ENCODE measurements at places on chromosomes 12 and 14.

GRCh38 chr14:55065411-55065810 lies 14.0 kb downstream of the MAPK1IP1L start:
- no peak for DNase-seq

DNA sequence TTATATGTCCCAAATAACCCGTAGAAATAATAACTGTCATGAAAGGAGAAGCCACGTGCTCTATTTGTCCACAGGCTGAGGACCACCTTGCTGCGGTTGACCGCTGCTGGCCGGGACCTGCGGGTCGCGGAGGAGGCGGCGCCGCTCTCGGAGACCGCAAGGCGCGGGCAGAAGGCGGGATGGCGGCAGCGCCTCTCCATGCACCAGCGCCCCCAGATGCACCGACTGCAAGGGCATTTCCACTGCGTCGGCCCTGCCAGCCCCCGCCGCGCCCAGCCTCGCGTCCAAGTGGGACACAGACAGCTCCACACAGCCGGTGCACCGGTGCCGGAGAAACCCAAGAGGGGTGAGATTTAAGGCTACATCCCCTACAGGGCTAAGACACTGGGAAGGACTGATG lies 21.0 kb downstream of the RPGRIP1 start:
- no peak for DNase-seq

DNA sequence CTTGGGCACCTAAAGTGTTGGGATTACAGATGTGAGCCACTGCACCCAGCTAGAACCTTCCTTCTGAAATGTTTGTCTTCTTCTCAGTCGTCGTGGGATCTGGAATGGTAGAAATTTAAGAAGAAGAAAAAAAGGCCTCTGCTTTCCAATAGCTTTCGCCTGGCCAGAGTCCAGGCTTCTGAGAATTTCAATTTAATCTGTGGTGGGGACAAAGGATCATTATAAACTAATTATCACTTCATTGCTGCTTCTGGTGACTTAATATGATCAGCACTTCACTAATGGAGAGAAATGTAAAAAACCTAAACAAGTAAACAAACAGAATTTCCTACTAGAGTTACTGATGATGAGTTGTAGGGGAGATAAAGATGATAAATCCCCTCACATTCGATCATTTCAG lies 51.3 kb downstream of the CFAP251 start:
- DNase-seq, result no peak

DNA sequence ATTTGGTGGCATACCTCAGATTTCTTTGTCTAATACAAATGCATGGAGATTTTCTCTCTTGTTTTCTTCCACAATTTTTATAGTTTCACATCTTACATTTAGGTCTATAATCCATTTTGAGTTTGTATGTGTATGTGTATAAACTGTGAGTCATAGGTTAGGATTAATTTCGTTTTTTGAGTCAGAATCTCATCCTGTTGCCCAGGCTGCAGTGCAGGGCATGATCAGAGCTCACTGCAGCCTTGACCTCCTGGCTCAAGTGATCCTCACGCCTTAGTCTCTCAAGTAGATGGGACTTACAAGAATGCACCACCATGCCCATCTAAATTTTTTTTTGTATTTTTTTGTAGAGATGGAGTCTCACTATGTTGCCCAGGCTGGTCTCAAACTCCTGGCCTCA lies 71.6 kb downstream of the OTOGL start:
- no peak for DNase-seq

DNA sequence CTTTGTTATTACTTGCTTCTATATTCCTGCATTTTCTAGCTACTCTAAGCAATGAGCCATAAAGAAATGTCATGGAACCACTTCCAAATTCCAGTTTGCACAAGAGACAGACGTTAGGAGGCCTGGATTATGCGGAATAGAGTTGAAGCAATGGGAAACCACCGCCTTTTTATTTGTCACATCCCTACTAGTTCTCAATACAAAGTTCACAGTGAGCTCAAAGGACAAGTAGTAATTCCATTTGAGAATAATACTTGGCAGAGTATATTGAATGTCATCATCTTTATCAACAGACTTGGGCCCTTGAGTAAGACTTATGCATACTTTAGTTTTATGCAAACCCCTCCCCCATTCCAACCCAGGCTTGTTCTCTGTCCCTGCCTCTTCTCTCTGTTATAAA lies 3.7 kb upstream of the SLC15A5 start:
- no peak for DNase-seq

GRCh38 chr14:90534091-90534837 lies 137.4 kb downstream of the CALM1 start:
- DNase-seq, result no peak

DNA sequence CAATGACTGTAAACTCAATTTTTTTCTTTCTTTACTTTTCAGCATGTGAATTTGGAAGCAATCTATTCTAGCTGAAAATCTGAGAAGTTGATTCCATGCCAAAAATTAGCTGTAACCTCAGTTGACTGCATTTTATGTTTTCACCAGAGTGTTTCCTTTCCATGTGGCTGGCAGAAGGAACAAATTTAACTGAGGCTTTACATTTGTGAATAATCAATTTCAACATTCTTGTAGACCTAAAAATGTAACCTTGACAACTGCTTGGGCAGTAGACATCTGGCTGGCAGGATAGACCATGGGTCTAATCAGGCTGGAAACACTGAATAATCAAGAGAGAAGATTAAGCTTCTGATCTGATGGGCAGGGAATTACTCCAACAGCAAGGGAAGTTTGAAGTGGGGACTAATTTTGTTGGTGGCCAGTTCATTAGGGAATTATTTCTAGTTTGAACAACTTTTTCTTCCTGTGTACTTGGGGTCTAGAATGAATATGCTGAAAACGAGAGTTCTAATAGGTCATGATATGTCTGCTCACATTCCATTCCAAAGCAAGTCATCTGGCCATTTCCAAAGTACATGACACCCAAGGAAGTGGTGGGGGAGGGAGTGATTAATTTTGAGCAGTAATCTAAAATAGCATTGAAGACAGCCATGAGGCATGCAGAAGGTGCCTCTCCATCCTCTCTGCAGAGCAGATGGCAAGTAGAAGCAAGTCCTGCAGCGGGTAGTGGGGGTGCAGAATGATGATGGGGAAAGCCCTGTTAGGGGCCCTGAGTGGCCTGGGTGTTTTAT lies 68.2 kb downstream of the ATP23 start:
- DNase-seq, result no peak

DNA sequence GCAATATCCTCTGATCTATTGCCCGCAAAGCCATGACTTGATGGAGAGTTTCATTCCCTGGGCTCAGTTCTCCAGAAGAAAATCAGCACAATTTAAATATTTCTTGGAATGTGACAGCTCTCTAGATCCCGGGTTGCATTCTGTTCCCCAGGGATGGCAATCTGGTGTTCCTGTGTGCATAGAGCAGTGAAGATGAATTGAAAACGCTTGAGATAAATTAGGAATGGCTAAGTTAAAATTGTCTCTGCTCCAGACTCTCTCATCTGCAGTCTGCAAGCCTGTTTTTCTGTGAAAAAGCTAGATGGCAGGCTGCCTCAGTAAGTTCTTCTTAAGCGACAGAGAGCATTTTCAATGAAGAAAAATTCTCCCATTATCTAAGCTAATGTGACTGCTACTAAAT lies 582.5 kb upstream of the MGAT4C start:
- no peak for DNase-seq

- no peak for DNase-seq
Measured at GRCh38 chr14:22847661-22848341, 11.4 kb downstream of the MMP14 start.

DNA sequence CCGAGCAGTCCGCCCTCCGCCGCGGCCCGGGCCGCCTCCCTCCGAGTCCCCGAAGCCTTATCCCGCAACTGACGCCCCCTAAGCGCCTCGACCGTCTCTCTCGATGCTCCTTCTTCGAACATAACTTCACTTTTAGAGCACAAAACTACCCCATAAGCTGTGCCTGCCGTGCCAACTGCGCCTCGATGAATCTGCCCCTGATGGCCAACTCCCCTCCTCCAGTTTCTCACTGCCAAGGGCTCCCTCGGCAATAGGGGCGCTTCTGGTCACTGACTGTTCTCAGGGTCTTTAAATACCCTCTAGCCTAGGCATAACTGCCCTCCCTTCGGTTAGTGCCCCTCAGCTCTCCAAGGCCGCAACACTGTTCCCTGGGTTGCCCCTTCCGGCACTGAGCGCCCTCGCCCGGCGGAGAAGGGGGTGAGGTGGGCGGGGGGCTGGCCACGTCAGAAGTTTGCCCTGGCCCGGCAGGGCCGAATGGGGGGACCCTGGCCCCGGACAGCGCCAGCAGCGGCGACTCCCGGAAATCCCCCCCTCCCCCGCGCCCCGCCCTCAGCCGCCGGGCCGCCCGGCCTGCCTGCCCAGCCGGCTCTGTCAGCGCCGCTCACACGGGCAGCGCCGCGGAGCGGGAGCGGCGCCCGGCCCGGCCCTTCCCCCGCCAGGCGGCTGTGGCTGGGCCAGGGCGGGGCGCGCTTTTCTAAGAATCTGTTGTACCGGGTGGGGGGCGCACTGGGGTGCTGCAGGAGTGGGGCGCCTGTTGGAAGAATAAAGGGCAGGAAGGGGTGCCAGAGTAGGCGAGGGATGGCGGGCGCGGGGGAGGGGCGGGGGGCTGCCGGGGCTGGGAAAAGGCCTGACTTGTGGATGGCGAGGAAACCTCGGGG lies 10.6 kb downstream of the RARG start:
- no peak for DNase-seq

- DNase-seq, result no peak
Measured at GRCh38 chr12:5437589-5437988, 5.7 kb downstream of the NTF3 start.

- DNase-seq, result no peak
Measured at GRCh38 chr12:117125272-117125613, 26.0 kb upstream of the TESC start.

DNA sequence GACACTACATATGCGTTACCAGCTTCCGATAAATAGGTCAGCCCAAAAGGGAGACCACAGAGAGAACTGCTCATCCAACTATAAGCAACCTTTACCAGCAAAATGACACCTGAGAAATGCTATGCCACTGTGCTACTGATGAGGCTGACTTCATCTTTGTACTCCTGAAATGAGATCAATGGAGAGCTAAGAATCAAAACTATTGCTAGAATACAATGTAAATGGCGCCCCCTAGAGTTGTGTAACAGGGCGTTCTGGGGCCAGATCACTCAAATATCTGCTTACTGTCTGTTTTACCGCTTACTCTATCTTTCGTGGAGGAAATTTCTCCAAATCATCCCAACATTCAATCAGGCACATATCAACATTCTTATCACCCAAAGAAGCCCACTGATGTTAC lies 4.6 kb downstream of the ZNF384 start:
- no peak for DNase-seq

GRCh38 chr14:36068777-36069534 lies 107.6 kb downstream of the PTCSC3 start:
- DNase-seq, result no peak

DNA sequence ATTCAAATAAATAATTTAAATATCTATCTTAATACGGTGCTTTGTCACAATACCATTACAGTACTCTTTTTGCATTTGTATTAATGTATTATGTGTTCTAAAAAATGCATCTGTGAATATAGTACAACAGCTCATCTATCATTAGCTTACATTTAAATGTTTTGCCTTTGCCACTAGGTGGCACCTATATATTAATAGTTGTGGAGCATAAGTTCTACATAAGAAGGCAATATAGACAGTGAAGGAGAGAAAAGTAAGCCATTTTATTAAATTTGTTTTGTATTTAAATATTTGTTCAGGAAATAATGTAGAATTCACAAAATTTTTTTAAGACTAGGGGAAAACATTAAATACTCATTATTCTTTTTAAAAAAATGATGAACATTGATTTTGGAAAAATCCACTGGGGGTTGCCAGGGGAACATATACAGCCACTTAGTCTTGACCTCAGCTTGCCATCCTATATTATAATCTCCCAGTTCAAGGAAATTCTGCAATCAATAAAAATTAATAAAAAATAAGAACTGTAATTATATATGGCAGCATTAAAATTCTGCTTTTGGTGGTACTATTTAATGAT lies 9.8 kb downstream of the CCER1 start:
- DNase-seq, result no peak

DNA sequence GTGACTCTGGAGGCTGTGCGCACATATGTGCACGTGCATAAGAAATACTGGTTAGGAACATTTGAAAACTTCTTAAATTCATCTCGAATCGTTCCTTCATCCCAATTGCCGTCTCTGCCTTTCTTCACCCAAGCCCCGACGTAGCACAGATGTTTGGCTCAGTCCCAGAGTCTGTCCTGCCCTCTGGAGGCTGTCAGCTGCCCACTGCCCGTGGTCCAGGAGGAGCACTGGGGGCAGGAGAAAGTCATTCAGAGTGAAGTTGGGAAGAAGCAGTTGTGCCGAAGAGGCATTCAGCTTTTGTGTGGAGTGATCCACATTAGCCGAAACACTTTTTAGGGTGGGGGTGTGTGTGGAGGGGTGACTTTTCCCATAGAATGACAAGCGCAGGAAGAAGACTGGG lies 124.9 kb downstream of the TSPAN9 start:
- no peak for DNase-seq

- DNase-seq, result no peak
Measured at GRCh38 chr12:57175428-57176138, 28.2 kb upstream of the LRP1-AS start.

- no peak for DNase-seq
Measured at GRCh38 chr12:65825183-65825506, 862 bp downstream of the HMGA2 start.

GRCh38 chr14:96038920-96039632 lies at the start of gene C14orf132:
TSS of gene C14orf132 (plus strand) at chr14:96039362. CDS start at chr14:96039501, 139 bp downstream.
- no peak for DNase-seq

DNA sequence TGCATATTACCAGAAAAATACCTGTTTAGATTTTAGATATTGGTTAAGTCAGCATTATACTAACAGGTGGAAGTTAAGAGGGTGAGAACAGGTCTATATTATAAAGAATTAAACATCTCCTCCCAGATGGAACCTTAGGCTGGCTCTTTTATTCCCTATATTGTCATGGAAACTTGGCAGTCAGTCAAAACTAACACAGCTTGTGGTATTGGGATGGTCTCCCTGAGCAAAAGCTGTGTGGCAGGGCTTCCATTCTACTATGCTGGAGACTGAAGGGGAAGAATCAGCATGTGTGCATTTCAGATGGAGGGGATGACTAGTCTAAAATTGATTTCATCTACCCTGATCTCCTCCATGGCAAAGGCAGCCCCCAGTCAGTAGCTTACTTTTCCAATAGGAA lies 66.7 kb downstream of the SMOC1 start:
- DNase-seq, result no peak

- no peak for DNase-seq
Measured at GRCh38 chr12:67747869-67748742, 99.6 kb downstream of the DYRK2 start.

GRCh38 chr12:72276181-72276805 lies 4.1 kb downstream of the TRHDE start:
- DNase-seq, result no peak

GRCh38 chr14:77208291-77208978 lies 26.8 kb downstream of the TMEM63C start:
- DNase-seq, result no peak

All from SIG-M5 (cell line).